H54 (cell line): ENCODE measurements at places on chromosomes 6 and 20.

DNA sequence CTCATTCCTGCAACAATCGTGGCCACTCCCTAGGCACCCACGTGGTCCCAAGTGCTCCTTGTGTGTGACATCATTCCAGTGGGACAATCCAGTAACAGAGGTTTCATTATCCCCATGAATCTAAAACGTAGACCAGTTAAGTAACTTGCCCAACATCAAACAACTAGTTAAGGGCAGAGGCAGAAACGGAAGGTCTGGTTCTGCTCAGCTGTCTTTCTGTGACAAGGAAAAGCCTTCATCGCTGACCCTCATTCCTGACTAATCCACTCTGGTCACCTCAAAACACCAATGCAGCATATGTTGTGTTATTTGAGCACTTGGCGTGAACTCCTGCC, 261.4 kb upstream of the JARID2 start:
- no peak for DNase-seq

- no peak for DNase-seq
These were observed 29.1 kb downstream of the QRSL1 start for GRCh38 chr6:106658469-106658868.

DNA sequence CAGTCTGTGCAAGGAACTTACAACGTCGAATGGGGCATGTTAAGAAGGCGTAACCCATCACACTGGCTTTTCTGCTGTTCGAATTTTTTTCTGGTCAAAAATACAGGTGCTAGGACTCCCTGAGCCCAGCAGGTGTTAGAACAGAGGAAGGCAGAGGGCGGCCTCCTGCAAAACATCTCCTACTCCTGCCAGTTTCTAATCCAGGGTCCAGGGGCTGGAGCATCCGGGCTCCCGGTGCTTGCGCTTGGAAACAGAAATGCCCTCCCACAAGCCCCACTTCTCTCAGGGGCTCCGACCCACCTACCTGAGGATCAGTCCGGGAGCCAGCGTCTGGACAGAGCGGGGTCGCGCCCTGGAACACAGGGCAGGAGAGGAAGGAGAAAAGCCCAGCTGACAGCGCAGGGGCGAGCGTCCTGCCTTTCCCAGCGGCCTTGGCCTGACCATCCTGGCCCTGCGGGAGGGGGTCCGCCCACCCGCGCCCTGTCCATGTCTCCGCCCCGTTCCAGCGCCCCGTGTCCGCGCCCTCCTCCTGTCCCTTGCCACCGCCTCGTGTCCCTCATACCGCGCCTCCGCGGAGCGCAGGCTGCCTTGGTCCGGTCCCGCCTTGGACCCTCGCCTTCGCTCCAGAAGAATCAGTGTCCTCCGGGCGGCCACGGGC, 14.8 kb upstream of the LPA start:
- no peak for DNase-seq

- peak; percentile 34 for DNase-seq
These were observed 171.4 kb downstream of the GMPR start for GRCh38 chr6:16409531-16410441.

DNA sequence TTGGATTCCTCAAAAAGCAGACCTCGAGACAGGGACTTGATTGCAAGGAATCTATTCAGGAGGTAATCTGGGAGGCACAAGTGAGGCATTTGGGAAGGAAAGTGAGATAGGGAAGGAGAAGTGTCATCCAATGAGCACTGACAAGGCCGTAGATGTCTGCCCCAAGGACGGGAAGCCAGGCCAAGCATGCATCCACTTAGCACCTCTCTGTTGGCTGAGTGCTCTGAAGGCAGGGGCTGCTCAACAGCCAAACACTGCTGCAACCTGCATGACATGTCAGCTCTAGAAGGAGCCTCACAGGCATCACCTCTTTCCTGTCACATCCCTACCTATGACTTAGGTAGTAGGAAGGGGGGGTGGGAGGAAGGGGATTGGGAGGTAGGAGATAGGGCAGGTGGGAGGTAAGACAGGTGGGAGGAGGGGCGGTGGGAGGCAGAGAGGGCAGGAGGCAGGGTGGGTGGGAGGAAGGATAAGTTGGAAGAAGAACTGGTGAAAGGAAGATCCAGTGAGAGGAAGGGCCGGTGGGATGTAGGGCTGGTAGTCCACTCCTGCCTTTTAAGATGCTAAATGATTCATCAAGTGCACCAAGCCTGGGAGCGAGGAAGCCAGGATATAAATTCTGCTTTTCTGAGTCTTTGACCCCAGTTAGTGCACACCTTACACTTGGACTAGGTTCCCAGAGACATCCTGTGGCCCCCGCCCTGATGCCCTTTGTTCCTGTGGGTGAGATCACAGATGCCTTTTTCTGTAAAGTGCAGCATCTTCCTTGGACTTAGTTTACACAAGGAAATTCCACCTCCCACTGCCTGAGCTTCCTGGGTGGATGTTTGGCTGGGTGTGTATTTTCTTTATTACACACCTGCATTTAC, 83.8 kb upstream of the NXT1 start:
- no peak for DNase-seq

GRCh38 chr20:12179692-12180091, 262.0 kb downstream of the BTBD3 start:
- DNase-seq: no peak

DNA sequence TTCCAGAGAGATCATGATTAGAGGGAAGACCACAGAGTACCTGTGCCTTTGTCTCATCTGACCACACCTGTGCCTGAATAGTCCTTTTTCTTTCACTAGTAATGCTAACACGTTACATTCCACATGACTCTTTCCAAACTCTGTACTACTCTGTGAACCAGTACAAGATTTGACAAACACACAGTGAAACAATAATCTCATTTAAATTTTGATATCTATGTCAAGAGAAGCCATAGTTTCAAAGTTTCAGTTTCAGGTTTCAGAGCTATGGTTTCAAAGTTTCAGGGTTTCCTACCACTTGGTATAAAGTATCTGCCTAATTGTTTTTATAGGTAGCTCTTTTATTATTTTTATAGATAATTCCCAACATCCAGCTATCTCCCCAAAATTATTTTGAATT, 62.0 kb upstream of the PHACTR2 start:
- no peak for DNase-seq

GRCh38 chr6:159422041-159422984, 253.1 kb downstream of the FNDC1 start:
- DNase-seq: no peak

- no peak for DNase-seq
These were observed 230.6 kb downstream of the TSHZ2 start for GRCh38 chr20:53202777-53203176.

- DNase-seq: no peak
These were observed 49.5 kb downstream of the DOK5 start for GRCh38 chr20:54524849-54525248.

DNA sequence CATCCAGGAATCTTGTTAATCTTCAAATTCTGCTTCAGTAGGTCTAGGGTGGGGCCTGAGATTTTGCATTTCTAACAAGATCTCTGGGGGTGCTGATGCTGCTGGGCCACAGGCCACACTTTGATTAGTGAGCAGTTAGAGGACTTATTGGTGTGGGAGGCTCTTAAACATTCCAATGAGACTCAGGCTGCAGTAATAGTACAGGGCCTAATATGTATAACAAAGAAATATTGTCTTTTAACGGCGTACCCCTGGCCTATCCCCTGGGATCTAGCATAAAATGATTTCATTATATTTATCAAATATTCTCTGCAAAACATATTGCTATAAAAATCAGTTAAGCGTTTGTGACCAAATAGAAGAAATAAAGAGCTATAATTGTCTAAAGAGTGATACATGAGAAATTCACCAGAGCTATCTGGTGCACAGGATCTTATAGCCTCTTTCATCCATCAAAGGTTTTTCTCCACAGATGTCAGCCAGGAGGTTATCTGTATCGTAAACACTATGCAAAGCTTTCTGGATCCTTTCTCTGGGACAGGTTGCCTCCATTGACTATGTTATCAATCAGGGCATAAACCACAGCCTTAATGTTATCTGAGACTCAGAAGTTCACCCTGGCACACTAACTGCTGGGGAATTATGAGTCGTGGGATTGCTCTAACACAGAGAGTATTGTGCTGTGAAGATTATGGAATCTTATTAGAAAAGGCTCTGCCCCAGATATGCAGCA, 488.5 kb upstream of the MAP3K7 start:
- DNase-seq: no peak

DNA sequence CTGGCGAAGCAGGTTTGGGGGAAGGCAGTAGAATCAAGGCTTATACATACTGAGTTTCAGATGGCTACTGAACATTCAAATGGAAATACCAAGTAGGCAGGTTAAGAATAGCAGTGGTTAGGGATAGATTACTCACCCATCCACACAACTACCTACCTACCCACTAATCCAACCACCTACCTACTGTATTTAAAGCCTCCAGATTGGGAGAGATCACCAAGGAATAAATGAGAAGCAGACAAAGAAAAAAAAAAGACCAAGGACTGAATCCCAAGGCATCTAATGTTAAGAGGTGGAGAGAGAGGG, 68.3 kb upstream of the SMIM29 start:
- DNase-seq: no peak
